Stimulated activated CD4-positive, alpha-beta T cell treated with anti-CD3 and anti-CD28 coated beads, TNF-alpha, amount 100 ng/mL, for 48 hours (primary cell): ENCODE measurements at places on chromosomes 4 and X.
A peak's percentile ranks its signal among the peaks of the same experiment; 100 is the strongest.

DNA sequence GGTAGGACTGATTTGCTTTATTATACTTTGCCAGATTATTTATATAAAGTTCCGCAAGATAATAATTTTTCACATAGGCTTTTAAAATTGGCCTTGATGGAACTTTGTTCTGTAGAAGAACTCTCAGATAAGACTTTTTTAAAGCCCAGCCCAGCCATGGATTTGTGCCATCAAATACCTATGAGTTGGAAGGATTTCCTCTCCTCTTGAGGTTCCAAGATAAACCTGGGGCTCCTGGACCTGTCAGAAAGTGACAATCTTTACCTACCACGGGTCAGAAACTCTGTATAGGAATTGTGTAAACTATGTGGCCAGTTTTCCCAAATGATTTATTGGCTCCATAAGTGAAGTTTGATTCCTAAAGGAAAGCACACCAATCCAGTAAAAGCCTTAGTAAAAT is 271.9 kb upstream of the GRID2 start:
- no peak for DNase-seq

DNA sequence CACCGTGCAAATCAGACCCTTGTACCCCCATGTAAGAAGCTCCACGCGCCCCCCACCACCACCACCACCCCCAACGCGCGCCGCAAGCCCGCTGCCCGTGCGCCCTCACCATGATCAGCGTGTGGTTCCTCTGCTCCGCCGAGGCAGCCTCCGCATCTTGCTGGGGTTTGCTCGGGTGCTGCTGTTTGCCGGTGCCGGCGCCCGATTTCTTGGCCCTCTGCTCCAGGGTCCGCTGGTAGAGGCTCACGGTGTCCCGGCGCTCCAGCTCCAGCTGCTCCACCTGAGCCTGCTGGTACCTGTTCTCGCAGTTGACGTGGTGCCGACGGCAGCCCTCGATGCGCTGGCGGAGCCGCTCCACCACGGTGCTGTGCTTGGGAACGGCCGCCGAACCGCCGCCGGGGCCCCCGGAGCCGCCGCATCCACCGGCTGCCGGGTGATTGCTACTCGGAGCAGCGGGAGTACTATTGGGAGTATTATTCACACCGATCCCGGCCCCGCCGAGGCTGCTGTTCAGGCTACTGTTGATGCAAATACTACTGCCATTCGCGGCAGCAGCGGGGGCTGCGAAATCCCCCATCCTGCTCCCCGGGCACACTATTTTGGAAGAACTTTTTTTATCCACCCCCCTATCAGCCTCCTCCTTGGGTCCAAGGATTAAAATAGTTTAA is 1.1 kb downstream of the MAML3 start:
- peak; percentile 38 for DNase-seq

DNA sequence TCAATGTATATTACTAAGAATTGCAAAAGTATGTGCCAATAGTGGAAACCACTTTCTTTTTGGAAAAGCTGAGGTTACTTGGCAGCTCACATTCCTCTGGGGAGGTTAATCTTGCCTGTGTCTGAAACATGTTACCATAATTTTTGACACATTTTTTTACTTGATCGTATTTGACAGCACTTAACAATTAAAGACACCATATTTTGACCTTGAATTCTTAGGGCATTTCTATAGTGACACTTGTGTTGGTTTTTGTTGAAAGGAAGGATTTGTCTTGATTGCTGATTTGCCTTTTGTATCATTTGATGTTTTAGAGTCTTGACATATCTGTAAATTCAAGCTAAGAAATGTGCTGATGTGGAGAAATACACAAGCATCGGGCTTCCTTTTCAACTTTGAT is 2135.5 kb downstream of the PCDH7 start:
- no peak for DNase-seq

GRCh38 chr4:57550198-57550597 is 440.0 kb upstream of the IGFBP7 start:
- no peak for DNase-seq

DNA sequence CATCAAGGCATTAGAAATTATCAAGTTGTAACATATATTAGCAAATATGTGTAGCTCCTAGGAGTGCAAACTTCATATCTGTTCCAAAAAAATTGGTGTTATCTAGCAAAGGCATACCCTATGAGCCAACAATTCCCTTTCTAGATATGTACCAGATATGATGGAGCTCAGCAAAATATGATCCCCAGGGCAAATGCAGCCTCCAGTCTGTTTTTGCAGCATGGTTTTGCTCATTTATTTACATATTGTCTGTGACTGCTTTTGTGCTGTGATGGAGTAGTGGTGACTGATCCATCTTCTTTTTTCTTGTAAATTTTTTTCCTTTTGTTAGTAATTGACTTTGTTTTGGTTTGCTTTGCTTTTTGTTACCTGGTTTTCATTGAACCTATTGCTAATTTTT is 41.0 kb downstream of the CEP135 start:
- DNase-seq = no peak

DNA sequence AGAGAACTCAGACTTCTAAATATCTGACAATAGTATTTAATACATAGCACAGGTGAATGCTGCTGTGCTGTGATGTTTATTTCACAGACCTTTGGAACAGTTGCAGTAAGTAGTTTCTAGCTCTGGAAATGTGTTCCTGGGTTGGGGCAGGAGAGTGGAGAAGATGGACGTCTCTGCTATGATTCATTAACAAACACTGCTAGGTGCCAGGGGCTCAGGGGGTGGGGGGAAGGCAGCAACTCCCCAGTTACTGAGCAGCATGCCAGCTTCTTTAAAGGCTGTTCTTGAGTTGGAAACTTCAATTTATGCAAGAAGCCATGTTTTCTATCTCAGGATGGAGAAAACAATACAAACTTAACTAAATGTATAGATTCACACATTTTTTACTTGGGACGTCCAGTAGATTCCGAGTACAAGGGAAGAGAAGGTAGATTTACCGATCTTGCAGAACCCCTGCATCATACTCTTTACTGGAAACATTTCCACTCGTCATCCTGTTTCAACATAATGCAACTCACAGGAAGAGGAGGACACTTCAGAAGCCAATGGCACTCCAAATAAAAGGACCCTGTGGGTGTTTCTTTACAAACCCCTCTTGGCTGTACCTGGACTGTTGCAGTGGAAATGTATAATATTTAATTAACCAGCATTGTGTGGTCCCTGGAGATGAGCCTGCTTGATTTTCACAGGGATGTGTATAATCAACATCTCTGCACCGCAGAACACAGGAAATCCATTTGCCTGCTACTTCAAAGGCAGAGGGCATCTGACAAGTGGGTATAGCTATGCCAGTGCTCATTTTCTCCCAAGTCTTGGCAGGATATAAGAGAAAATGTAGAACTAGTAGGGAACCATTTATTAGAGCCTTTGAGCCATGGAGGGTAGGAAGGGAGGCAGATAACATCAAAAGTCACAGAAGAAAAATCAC is 171.4 kb downstream of the SH3KBP1 start:
- no peak for DNase-seq

GRCh38 chr4:78119698-78120097 is 62.6 kb downstream of the FRAS1 start:
- DNase-seq = no peak

- DNase-seq = no peak
Observed at GRCh38 chr4:71604785-71605184, 179.1 kb downstream of the GC start.
